ENCODE measurements at places on chromosomes 4 and X. TPM values are rescaled to one million over a fixed set of nuclear protein-coding genes. Genes with fewer than 3 reads are reported as not detected.

DNA sequence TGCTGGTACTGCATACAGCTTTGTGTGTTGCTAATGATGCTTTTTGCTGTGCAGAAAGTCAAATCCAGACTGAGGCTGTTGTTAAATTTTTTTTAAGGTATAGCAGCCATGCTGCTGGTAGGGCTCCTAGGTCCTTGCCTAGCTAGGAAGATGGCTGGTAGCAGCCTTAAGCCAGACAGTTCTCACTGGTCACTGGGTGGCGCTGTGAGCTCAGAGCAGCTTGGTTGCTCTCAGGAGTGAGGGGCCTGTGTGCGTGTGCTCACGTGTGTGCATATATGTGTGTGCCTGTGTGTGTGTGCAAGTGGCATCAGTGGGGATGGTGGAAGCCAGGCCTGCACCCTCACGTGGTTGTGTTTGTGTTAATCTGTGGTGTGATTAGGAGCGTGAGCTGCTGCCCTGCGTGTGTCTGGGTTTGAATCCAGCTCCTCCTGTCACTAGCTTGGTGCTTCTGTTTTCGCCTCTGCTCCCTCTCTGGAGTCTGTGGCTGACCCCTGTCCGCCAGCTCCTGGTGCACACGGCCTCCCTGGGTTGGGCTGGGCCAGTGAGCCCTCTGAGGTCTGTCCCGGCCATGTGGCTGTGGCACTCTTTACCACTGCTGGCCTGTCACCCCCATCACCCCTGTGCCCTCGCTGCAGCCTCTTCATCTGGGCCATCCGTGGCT is 46.1 kb downstream of the SORCS2 start:
- no peak for ATAC-seq

DNA sequence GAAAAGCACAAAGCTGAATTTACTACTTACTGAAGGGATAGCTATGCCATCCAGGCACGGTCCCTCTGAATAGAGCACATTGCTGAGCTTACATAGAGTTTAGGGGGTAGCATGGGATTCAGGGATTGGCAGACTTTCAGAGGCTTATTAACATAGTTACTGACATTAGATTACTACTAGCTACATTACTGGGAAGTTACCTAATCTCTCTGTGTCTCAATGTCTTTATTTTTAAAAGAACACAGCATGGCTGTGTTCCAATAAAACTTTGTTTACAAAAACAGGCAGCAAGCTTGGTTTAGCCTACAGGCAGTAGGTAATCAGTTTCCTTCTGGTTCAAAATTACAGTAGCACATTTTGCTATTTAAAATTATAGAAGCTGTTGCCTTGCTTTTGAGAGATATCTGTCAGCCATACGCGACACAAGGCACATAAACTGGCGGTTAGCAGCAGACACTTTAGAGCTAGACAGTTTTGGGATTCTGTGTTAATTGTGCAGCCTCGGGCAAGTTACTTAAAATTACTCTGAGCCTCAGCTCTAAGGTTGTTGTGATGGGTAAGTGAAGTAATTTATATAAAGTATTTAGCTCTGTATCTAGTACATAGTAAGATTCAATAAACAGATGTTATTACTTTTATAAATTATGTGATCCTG is 6.9 kb downstream of the KLHL8 start:
- ATAC-seq = no peak

DNA sequence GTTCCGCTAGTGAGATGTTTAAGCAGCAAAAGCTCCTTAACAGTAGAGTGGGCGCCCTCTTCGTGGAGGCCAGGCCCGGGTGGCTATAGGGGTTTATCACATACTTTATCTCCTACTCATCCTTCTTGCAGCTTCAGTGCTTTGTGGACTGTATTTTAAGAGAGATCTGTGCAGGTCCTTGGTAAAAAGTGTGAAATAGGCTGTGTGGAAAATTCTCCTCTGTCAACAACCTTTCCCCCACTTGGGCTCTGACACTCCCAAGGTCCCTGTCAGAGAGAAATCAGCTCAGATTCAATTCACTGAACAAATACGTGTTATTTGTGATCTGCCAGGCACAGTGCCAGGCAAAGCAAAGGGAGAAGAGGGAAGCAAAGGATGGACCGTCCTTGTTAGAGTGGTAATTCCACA is 214.3 kb upstream of the PPARGC1A start:
- ATAC-seq = no peak

- peak; percentile 76 for ATAC-seq
These were observed 2.0 kb upstream of the ATRX start for GRCh38 chrX:77788050-77788449.

GRCh38 chr4:113050371-113050755 is 910 bp downstream of the ANK2 start:
- ATAC-seq = peak; percentile 46

DNA sequence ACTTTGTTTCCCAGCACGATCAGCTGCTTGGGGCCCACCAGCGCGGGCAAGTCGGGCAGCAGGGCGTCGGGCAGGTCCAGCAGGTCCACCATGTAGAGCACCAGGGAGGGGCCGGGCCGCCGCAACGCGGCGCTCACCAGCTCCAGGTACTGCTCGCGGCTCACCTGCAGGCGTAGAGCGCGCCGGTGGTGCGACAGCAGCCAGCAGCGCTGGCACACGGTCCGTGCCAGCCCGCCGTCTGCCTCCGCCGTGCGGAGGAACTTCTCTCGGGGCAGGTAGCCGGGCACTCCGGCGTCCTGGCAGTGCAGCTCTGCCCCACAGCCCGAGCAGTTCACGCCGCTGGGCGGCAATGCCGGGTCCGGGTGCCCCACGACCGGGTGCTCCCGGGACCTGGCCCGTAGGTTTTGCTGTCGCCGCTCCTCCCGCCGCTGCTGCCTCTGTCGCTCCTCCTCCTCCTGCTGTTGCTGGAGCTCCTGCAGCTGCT is 527 bp downstream of the NOA1 start:
- peak; percentile 11 for ATAC-seq

The PIR gene
- 12.2 TPM for total RNA-seq

The ADGRL3 gene
- total RNA-seq = 84.8 TPM

The EGF gene
- total RNA-seq = 3.9 TPM

GRCh38 chr4:152677117-152677516 is 2.7 kb downstream of the TMEM154 start:
- no peak for ATAC-seq

- ATAC-seq = no peak
These were observed 58.7 kb upstream of the GPM6B start for GRCh38 chrX:13875572-13875971.

GRCh38 chr4:182863501-182863900 is 53.7 kb downstream of the DCTD start:
- no peak for ATAC-seq

DNA sequence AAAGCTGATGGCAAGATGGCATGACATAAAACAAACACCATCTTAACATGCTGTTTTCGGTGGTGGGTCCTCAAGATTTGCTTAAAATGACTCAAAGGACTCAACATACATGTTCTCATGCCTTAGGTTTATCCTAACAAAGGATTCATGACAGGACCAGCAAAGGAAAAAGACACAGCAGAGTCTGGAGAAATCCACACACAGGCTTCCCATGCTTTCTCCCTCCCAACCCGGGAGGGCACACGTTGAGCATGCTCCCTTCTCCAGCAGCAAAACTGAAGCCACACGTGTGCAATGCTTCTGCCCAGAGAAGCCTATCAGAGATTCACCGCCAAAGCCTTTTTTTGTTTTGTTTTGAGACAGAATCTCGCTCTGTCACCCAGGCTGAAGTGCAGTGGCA is 39.9 kb downstream of the SAT1 start:
- ATAC-seq = peak; percentile 57

DNA sequence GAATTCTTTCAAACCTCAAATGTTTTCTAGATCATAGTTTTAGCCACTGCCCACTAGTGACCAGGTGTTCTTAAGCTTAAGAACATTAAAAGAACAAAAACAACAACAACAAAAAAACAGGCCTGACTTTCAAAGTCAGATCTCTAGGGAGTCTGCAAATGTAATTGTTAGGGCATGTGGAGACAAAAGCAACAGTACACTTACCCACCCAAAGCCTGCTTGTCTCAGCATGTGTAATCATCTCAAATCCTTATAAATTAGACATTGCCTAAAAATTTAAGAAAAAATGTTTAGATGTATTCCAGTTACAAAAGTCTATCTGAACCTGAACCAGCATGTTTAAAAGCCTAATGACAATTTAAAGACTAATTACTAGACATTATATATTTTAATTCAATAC is 79.9 kb downstream of the SLC7A11 start:
- ATAC-seq = no peak

DNA sequence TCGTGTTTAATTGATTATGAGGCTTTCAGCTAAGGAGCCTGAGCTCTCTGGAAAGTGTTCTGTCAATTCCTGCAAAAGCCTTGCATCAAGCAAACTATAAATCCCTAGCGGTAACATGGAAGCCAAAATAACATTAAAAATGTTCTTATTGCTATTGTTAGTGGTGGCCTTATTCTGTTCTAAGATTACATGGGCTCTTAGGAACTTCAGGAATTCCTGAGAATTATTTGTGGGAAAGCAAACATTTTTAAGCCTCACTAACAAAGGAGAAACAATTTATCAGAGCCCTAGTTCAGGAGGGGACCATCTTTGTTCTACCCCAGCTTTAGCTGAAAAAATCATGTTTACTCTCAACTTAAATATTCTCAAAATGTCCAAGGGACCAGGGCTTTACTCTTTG is 119.6 kb downstream of the PAPSS1 start:
- ATAC-seq = no peak

GRCh38 chr4:123651536-123652180 is 255.1 kb downstream of the SPRY1 start:
- ATAC-seq = no peak

DNA sequence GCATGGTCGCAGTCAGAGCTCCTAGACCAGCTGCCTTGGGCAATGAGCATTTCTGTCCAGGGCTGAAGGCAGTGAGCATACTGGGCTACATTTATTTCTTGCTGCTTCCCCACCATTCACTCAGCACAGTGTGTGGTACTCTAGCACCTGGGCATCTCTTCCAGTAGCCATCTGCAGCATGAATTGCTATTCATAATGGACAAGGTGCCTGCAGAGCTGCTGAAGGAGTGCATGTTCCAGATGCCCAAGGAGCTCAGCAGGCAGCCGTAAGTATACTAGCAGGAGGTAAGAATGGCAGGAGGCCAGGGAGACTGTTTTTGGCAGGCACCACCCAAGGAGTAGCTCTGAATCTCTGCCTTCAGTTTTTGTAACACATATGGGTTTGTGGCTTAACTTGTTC is 110.4 kb upstream of the RXFP1 start:
- no peak for ATAC-seq

The CT47B1 gene
- not detected for total RNA-seq
